ENCODE measurements at places on chromosomes 7 and 10.

GRCh38 chr7:108094346-108094745, 35.8 kb downstream of the LAMB4 start:
- peak; percentile 84 for DNase-seq

DNA sequence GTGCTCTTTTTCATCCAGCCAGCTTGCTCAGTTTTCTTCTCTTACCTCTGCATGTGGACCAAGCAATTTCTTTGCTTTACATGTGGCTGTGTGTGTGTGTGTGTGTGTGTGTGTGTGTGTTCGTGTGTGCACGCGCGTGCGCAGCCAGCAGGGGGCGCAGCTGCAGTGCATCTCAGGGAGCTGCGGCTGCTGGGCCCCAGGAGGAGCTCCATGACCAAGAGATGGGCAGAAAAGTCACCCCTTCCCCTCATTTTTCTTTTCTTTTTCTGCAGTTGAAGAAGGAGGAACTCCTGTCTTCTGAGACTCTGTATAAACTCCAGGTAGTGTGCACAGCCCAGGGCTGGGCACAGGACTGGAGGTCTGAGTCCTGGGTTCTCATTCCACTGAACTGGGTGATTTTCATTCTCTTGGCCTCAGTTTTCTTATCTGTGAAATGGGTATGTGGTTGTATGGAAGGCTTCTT, 41.8 kb downstream of the BLNK start:
- DNase-seq = peak; percentile 9

DNA sequence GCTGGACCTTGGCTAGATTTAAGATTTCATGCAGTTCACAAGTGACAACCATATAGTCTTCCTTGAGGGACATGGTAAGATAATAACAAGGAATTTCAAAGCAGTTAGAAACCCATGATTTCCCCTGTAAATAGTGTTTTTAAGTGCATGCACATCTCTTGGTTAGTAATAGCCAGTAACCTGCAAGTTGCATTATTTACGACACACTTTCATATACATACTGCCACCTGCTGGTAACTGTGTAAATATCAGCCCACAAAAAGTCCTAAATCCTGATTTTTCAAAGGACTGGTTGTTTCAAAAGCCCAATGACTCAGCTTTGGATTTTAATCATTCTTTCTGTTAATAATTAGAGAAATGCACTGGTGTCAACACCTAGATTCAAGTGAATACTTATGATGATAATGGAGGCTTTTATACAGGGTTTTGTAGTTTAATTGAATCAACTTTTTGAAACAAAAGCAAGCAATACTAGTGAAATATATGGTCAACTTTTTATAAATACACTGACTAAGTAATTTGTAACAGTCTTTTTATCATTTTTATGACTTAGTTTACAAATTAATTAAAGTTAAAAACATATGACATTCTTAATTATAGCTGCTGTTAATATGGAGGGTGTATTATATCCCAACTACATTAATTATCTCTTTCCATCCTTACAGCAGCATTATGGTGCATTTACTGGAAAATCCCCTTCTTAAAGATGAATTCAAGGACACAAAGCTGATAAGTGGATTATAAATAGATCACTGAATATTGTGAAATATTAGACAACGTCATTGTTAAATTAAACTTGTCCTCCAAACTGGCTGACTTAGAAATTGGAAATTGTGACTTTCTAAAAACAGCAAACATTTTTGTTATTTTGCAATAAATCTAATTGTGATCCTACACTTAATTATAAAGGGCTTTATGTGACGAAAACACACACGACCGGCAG, 367.7 kb upstream of the SEMA3D start:
- DNase-seq = peak; percentile 66

- DNase-seq = no peak
These were observed 50.7 kb upstream of the AMPH start for GRCh38 chr7:38681882-38682281.

GRCh38 chr10:17645621-17646345, 1.8 kb downstream of the STAM start:
- no peak for DNase-seq

GRCh38 chr10:131109726-131110125, 201.8 kb downstream of the TCERG1L start:
- no peak for DNase-seq

DNA sequence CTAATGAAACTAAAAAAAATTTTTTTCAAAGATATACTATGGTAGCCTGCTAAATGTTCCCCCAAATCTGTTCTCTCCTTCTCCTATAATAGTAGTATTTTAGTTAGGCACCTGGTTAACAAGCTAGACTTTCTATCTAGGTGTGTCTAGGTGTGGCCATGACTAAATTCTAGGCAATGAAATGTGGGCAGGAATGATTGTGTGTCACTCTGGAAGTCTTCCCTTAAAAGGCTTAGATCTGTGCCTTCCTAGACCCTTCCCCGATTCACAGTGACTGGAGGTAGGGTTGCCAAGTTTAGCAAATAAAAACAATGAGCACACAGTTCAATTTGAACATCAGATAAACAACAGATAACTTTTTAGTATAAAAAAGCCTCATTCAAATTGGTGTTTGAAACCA, 8.3 kb upstream of the ARHGAP21 start:
- DNase-seq = no peak

GRCh38 chr7:137852108-137852507, 5.3 kb upstream of the DGKI start:
- DNase-seq = no peak

DNA sequence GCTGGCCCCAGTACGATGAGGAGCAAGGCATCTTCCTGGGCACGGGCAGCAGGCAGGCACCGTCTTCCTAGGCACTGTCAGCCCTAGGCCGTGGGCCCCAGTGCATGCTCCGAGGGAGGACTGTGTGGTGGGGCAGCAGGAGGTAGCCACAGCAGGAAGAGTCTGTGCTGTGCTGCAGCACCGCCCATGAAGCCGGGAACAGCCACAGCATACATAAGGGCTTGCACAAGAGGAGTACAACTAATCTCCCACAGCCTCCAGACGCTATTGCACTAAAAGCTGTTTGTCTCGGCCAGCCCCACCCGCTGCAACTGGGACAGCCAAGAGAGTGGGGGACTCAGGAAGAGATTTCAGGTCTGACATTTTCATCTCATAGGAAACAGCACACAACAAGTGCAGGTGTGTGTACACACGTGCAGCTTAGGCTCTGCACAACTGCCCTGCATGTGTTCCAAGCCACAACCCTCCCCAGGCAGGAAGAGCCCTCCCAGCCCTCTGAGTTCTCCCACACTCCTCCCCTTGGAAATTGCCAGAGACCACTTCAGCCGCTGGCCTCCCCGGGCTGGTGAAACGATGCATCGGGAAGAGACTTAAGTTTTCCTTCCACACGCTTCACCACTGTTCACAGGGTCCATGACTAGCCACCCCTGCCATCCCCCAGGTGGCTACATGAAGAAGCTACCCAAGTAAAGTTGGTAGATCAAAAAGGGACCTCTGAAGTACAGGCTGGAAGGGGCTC, 88.1 kb upstream of the DDC start:
- no peak for DNase-seq

DNA sequence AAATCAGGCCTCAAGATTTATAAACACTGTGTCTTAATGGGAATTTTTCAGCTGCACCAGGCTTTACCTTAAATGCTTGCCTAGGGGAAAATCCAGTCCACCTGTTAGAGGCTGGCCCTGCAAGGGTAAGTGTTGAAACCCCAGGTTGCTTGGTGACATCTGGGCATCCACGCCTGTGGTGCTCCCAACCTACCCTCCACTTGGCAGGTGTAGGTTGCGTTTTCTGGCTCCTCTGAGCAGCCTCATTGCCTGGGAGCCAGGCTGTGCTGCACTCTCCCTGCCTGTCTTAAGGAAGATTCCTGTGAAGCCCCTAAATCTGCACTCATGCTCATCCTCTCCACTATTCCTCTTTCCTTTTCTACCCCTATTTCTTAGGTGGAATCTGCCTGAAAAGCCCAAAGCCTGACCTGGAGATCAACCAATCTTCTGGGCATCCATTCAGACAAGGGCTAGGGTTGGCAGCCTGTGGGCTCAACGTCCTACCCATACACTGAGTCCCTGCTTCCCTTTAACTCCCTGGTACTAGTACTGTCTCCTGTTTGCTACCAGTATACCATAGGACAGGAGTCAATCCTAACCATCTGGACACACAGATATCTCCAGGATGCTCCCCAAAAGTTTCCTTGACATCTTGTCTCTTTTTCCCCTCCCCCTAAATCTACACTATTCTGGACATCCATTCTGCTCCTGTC, 150.4 kb downstream of the PDE1C start:
- DNase-seq = no peak

- no peak for DNase-seq
These were observed 41.2 kb downstream of the SPAG6 start for GRCh38 chr10:22386503-22386902.

GRCh38 chr7:17559388-17559787, 260.9 kb downstream of the AHR start:
- no peak for DNase-seq

- DNase-seq = no peak
These were observed 70.5 kb downstream of the RAPGEF5 start for GRCh38 chr7:22286436-22286835.

DNA sequence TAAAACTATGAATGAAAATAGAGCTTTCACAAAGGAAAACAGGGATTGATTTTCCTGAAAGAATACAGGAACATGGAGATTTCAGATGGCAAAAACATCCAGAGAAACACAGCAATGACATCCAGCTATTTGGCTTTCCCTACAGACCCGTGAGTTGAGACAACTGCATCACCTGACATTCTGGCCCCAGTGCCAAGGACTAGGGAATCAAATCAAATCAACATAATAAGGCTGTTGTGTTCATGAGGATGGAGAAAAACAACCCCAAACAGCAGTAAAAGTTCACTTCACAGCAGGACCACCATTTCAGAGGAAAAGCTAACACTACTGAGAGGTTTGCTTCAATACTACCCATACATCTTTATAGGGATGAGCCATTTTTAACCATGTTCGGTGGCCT, 25.5 kb downstream of the ETV1 start:
- DNase-seq = no peak

- no peak for DNase-seq
These were observed 83.8 kb downstream of the COL13A1 start for GRCh38 chr10:69885379-69886013.

GRCh38 chr10:132973903-132974241, 31.5 kb upstream of the CFAP46 start:
- no peak for DNase-seq

DNA sequence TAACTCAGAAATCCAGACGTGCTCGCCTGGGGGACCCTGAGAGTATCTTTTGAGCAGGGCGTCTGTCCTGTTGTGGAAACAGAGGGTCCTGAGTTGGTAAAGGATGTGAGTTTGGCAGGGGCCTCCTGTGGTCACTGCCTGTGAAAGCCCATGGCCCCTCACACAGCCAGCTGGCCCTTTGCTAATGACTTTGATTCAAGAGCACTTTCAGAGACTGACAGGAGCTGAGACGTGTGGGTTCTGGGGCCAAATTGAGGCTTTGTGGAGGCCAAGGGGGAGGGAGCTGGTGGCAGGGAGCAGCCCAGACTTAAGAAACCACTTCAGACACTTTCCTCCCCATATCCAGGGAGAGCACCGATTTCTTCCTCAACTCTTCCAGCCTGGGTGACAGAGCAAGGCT, 459.4 kb upstream of the FOXK1 start:
- DNase-seq = no peak

DNA sequence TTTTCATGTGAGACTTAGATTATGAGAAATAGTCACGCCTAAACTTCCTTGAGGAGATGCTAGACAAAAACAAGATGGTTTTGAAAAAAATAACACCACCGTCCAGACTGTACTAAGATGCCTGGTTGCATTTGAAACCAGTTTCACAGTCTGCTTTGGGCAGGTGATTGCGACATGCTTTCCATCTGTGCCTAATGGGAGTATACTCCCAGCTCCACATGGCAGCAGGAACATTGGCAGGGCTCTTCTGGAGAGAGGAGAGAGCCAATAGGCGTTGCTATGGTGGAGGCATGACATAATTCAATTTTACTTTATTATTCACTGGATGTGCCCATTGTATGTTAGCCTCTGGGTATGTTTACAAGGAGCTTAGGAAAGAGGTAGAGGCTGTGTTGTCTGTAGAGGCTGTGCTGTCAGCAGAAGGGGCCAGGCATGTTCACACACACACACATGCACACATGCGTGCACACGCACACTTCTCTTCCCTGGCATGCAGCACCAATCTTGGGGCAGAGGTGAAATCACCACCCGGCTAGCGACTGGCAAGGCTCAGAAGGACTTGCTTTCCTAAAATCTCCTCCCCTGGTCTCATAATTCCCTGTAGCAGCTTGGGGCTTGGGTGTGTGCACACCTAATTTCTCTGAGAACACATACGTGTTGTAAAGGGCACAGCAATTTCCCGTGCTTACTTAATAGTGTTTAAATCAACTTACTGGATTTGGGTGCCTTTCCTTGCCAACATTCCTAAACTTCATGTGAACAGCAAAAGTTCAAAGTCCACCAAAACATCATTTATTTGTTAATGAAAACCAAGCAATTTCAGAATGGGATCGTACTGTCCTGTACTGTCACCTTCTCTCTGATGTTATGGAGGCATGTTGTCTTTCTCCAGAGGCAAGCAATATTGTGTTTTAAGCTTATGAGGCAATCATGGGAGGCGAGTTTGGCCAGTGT, 162.1 kb downstream of the TCF7L2 start:
- DNase-seq = no peak

- DNase-seq = no peak
These were observed 55.7 kb downstream of the TPK1 start for GRCh38 chr7:144780071-144780608.

- no peak for DNase-seq
These were observed 67.8 kb upstream of the ATP6V0A4 start for GRCh38 chr7:138865843-138866242.

GRCh38 chr10:59814878-59815277, 61.6 kb upstream of the MRLN start:
- no peak for DNase-seq

DNA sequence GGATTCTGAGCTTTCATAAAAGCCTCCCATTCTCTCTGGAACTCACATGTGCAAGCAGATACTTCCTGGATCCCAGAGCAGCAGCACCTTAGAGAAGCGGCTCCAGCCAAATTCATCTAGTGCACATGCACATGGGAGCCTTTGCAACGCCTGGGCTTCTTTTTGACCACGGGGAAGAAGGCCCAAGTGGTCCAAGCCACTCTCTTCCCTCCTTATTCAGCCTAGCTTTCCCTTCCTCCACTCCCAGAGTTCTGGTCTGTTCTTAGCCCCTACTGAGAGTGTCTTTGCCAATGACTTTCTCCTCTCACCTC, 118.7 kb downstream of the ZNF365 start:
- no peak for DNase-seq

- DNase-seq = no peak
These were observed 627.2 kb downstream of the SUGCT start for GRCh38 chr7:40761762-40762560.

GRCh38 chr7:129975309-129975708, 22.5 kb upstream of the UBE2H start:
- DNase-seq = no peak

- DNase-seq = no peak
These were observed 9.4 kb upstream of the CLDN3 start for GRCh38 chr7:73779517-73779916.
